EH (cell line): ENCODE measurements at places on chromosomes 7 and 10.

- DNase-seq, result peak; percentile 65
Observed at GRCh38 chr10:6211671-6212635, 9.2 kb downstream of the PFKFB3 start.

GRCh38 chr7:91151916-91152315, 112.3 kb upstream of the FZD1 start:
- DNase-seq, result no peak

GRCh38 chr10:61846370-61847031, 55.0 kb upstream of the ARID5B start:
- DNase-seq, result no peak

DNA sequence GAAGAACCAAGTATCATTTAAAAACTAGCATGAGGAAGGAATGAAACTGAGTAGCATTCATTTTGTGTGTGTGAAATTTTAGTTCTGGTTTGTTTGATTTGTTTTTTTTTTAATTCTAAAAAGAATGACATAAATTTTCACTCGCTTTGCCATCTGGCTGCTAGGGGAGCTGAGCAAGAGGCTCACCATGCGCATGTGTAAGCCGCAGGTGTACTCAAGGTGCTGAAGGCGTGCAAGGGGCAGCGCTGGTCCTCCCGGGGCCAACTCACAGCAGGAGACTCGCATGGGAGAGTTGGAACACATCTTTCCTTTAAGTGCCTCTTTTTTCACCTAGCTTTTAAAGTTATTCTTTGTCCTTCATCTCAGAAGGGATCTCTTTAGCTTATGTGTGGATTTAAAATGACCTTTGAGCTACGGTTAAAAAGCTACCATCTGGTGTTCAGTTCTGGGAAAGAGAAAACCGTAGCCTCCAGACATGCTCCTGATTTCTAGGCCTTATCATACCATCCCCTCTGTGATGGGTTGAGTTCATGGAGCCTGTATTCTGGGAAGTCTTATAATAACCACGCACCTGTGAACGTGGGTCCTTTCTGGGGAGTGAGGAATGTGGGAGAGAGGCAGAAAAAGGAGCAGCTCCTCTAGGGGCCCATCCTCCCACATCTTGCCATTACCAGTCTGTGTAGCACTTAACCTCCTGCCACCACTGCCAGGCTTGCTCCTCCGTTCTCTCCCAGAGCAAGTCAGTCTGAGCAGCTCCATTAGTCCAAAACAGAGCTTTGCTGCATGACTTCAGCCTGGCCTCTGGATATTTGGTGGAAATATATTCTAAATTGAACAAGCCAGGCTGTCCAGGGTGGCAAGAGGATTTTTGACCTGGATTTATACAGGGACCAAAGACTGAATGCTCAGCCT, 61.9 kb downstream of the KLHDC10 start:
- no peak for DNase-seq
